NCI-H524 (cell line): ENCODE measurements at places on chromosomes 5 and 9.

GRCh38 chr5:84885485-84886258 is 501.0 kb upstream of the EDIL3 start:
- DNase-seq, result no peak

- no peak for DNase-seq
Measured at GRCh38 chr5:67206929-67207328, 10.3 kb upstream of the CD180 start.

DNA sequence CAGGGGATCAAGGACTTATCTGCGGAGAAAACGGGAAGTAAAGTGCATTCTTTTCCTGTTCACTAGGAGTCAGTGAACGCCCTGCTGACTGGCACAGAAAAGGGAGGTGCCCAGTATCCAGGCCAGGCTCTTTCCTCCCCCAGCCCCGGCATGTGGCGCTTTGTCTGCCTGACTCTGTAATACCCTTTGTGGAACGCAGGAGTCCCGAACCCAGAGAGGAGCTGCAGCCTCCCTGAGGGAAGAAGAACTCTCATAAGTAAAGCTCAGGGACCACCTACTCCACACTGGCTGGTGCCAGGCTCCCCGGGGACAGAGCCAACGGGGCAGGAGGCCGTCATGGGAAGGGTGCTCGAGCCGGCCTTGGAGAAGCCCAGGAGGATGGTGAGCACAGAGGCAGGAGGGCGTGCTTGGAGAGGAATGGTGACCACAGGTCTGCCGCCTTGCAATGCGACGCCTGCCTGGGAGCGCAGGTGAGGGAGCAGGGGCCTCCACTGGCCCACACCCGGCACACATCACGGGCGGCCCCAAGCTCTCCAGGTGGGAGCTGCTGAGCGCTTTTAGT is 31.5 kb downstream of the VAV2 start:
- peak; percentile 21 for DNase-seq

DNA sequence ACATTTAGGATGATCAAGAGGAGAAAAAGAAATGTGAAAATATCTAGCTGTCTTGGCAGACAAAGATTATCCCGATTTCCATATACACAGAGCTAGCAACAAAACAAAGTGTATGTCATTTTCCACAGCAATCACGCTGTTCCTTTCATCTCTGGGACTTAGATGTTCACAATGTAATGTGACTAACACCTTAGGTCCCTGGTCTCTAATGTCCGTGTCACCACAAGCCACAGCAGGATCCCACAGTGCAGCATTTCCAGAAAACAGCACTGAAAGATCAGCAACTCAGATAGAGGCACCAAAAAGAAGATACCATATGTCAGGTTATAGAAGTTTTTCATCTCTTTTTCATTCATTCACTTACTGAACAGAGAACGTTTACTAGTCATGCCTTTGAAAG is 118.0 kb upstream of the TNPO1 start:
- no peak for DNase-seq

DNA sequence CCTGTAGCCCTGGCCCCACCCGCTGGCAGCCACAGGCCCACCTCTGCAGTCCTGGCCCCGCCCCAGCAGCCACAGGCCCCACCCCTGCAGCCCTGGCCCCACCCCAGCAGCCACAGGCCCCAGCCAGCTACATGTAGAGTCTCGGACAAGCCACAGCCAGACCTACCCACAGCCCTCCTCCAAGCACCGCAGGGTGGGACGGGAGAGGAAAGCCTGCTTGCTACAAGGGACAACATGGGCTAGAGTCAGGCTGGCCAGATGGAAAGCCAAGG is 49.5 kb upstream of the SARDH start:
- DNase-seq, result no peak

DNA sequence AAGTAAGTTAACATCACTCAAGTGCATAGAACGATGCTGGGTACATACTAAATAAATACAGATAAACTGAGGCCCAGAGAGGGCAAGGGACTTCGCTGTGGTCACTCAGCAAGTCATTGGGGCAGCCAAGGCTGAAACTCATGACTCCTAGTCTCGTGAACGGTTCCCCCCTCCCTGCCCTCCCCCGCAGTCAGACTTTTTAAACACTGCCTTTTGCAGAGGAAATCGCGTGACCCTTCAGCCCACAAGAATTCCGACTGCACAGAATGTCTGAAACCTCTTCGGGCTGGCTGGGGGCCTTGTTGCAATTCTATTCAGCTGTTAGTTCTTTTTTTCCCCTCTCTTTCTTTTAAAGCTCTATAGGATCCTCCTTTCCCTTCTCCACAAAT is 28.1 kb downstream of the NEK6 start:
- no peak for DNase-seq

DNA sequence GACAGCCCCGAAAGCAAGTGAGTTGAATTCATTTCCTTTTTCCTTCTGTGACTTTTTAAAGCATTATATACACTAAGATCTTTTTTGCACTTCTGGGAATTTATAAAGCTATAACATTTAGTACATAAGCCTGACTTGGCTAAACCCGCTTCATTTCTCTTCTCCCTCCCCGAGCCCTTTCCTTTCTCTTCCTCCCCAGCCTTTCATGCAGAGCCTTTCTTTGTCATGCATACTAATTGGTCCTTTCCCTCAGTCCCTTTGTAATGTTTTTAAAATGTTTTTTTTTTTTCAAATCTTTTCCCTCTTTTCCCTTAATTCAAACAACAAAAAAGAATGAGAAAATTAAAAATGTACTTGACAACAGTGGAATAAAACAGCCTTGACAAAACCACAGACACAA is 246.4 kb downstream of the PSAT1 start:
- DNase-seq, result no peak

DNA sequence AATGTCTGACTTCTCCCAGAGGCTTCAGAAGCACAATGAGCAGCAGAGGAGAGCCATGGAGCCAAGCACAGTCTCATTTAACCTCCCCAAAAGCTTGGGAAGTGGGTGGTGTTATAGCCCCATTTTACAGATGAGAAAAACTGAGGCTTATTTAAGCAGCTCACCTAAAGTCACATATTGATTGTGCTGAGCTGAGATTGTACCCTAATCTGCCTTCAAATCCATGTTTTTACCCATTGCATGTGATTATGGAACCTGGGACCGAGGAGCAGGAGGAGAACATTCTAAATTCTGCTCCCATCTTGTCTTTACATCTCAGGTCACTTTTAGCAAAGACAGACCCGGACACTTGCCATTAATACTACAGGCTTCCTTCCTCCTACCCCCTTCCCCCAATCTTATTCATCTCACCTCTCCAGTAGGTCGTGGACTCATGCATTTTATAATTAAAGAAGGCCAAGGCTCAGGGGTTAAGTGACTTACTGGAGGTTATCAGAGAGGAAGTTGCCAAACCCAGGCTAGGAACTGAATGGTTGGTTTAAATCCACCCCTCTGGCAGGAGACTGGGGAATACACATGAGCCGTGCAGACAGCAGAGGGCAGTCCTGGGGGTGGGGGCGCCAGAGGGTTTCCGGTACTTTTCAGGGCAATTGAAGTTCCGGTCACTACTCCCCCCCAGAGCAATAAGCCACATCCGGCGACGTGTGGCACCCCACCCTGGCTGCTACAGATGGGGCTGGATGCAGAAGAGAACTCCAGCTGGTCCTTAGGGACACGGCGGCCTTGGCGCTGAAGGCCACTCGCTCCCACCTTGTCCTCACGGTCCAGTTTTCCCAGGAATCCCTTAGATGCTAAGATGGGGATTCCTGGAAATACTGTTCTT is 51.0 kb upstream of the IL17B start:
- DNase-seq, result no peak

- DNase-seq, result no peak
Measured at GRCh38 chr5:137566118-137566541, 67.0 kb upstream of the SPOCK1 start.
